Activated naive CD4-positive, alpha-beta T cell treated with anti-CD3 and anti-CD28 coated beads, Interleukin-2, amount 50 U/mL, for 16 hours (primary cell): ENCODE measurements at places on chromosomes 5 and 9.

DNA sequence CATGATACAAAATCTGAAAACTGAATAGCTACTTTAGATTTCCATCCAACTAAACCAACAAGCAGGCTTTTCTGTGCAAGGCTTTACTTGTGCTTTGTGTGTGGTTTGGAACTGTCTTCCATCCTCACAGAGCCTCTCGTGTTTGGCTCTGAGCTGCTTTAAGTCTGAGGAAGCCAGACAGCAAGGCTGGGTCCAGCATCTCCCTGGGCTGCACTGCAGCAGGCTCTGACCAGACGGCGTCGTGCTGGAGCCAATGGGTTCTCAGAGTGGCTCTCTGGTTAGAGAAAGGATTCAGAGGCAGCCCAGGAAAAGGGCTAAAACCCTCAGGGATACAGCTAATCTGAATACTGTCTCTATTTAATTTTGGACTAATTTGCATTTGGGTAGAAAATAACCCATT lies 207.9 kb upstream of the EFNA5 start:
- DNase-seq: no peak

GRCh38 chr5:151255621-151256286 lies 2.8 kb downstream of the GM2A start:
- no peak for DNase-seq

DNA sequence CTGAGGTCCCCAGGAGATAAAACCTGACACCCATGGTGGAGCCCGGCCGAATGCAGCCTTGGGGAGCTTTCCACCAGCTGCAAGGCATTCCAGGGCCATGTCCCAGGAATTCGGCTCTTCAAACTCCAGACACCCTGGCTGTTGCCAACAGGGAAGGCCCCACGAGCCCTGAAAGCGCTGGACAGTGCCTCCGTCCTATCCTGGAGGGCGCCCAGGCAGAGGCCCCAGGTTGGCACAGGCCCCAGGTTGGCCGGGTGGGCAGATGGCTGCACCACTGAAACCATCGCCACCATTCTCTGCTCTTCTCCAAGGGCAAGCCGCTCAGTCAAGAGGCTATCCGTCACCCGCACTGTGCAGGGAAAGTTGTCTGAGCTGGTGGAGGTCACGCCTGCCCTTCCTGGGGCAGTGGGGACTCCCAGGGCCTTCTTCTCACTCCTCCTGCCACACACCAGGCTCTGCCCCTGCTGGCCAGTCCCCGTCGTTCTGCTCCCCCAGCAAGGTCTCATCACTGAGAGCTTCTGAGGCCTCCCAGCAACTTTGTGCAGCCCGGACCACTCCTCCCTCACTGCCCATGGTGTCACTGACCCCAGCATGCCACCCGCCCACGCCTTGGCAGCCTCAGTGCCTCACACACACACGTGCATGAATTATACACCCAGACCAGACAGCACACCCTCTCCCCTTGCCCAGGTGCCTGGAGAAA lies 21.2 kb downstream of the SLC6A3 start:
- DNase-seq: no peak

GRCh38 chr5:6728011-6728794 lies 15.0 kb downstream of the TENT4A start:
- no peak for DNase-seq

GRCh38 chr5:114166081-114166480 lies 195.8 kb upstream of the KCNN2 start:
- no peak for DNase-seq

DNA sequence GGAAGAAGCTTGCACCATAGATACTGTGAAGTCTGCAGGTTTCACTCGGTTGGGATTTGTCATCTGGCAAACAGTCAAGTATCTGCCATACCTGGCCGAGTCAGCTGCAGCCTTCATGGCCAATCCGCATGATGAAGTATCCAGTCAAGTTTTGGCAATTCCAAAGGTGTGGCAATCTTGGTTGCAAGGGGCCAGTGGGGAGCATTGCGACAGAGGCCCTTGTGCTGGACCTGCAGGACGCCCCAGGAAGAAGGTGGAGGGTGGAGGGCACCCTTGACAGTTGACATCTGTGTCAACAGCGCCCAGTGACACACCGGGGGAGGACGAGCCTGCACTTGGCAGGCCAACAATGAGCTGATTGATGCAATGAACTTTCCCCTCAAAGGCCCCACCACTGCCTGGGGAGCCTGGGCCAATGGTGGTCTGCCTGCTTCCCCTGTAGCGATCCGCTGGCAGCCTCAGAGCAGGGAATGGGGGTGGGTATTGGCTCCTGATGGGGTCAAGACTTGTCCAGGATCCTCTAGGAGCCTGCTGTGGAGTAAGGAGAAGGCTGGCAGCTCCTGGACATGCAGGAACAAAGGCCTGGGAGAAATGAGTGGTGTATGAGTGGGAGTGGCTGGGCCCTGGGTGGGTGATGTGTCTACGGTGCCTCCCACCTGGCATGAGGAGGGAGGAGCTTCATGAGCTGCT lies 122.8 kb upstream of the PITX1 start:
- no peak for DNase-seq

GRCh38 chr9:116471093-116471906 lies 215.8 kb upstream of the TRIM32 start:
- DNase-seq: no peak

DNA sequence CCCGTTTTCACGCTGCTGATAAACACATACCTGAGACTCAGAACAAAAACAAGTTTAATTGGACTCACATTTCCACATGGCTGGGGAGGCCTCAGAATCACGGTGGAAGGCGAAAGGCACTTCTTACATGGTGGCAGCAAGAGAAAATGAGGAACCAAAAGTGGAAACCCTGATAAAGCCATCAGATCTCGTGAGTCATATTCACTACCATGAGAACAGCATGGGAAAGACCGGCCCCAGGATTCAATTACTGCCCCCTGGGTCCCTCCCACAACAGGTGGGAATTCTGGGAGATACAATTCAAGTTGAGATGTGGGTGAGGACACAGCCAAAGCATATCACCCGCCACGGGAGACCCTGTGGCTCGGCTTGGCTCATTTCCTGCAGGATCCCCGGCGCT lies 20.2 kb downstream of the EXD3 start:
- DNase-seq: no peak

GRCh38 chr5:98416541-98416940 lies 356.9 kb upstream of the RGMB start:
- no peak for DNase-seq

GRCh38 chr9:37329576-37329975 lies 92.9 kb upstream of the GRHPR start:
- no peak for DNase-seq

- DNase-seq: no peak
Measured at GRCh38 chr5:7991125-7991821, 122.3 kb downstream of the MTRR start.

DNA sequence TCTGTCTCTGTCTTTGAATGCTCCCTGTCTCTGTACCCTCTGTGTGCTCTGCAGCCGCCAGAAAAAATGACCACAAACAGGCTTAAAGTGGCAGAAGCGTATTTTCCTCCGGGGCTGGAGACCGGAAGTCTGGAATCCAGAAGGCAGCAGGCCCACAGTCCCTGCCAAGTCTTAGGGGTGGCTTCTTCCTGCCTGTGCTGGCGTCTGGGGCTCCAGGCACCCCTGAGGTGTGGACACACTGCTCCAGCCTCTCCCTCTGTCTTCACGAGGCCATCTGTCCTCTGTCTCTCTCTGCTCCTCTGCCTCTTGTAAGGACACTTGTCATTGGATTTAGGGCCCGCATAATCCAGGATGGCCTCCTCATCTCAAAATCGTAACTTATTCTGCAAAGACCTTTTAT lies 298.4 kb upstream of the IRX4 start:
- no peak for DNase-seq

- DNase-seq: no peak
Measured at GRCh38 chr5:136053336-136054141, 24.8 kb downstream of the TGFBI start.

- no peak for DNase-seq
Measured at GRCh38 chr9:128979111-128979510, 31.6 kb downstream of the NUP188 start.

DNA sequence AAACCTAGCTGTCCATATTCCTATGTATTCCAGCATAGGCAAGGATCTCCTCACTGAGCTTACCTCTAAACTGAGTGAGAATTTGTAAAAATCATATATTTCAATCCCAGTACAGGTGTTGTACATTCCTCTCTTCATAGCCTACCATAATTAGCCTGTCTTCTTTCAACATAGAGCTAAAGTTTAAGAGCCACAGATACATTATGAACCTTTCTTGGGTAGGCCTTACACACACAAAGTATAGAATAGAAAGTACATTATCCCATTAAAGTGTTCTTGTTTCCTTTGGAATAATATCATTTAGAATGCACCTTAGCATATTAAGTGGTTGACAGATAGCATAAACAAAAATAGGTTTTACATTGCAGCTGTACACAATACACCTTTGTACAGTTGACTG lies 282.1 kb upstream of the TMEM161B start:
- DNase-seq: no peak

GRCh38 chr5:103218164-103218563 lies 40.4 kb upstream of the MACIR start:
- no peak for DNase-seq

GRCh38 chr9:127990554-127990953 lies 9.8 kb upstream of the EEIG1 start:
- no peak for DNase-seq

DNA sequence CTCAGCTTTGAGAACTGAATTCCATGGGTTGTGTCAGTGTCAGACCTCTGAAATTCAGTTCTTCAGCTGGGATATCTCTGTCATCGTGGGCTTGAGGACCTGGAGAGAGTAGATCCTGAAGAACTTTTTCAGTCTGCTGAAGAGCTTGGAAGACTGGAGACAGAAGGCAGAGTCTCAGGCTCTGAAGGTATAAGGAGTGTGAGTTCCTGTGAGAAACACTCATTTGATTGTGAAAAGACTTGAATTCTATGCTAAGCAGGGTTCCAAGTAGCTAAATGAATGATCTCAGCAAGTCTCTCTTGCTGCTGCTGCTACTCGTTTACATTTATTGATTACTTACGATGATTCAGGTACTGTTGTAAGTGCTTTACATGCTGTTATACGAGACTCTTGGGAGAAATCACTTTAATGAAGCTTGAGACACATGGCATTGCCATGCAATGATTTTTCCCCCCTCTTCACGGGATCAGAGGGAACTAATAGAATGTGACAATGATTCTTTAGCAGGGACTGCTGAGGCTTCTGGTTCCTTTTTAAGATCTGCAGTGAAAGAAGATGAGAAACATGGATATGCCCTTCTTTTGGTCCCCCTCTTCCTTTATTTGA lies 63.8 kb downstream of the PTTG1 start:
- DNase-seq: no peak

DNA sequence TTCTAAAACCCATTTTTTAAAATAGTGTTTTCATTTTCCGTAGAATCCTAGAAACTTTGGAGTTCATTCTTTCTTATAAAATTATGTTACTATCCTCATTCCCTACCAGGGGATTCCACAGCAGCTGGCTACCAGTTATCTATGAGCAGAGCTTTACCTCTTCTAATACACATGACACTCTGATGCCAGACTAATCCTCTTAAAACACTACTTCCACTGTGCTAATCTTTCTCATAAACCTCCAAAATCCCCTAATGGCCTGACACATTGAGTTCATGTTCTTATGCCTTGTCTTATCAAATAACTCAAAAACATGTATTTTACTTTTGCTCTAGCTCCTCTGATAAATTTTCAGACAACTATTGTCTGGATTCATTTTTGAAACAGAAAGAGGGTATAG lies 633.6 kb upstream of the FTMT start:
- DNase-seq: no peak

GRCh38 chr9:127280880-127281660 lies 16.5 kb downstream of the GARNL3 start:
- DNase-seq: no peak

- DNase-seq: no peak
Measured at GRCh38 chr5:56467176-56467717, 234.1 kb upstream of the ANKRD55 start.

- no peak for DNase-seq
Measured at GRCh38 chr5:65292196-65292595, 189.5 kb downstream of the ADAMTS6 start.

- no peak for DNase-seq
Measured at GRCh38 chr5:96036301-96036700, 74.7 kb upstream of the ELL2 start.

GRCh38 chr5:151954255-151954654 lies 29.6 kb upstream of the GLRA1 start:
- no peak for DNase-seq

DNA sequence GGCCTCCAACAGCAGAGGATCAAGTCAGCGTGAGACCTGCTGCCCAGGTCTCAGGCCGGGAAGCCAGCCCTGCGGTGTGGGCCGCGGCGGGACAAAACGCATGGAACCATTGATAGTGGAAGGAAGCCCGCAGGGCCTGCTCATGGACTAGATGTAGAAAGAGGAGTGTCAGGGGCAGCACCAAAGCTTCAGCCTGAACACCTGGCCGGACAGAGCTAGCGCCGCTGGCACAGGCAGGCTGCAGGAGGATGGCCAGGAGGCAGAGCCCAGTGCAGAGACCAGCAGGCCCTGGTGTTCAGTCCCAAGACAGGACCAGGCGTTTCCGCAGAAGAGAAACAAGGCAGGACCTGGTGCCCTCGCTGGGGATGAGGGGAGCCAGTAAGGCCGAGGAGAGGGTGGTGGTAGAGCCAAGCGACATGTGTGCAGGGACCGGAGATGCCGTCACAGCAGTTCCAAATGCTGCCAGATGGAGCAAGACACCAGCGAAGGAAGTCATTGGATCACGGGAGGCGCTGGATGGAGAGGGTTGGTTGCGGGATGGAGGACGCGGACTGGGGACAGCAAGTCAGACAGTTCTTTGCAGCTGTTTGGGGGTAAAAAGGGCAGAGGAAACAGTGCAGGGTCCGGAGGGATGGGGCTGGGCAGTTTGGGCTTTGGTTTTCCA lies 42.1 kb upstream of the OLFM1 start:
- DNase-seq: no peak

- no peak for DNase-seq
Measured at GRCh38 chr5:16844952-16845351, 91.1 kb downstream of the MYO10 start.

GRCh38 chr5:142521706-142522105 lies 164.2 kb downstream of the FGF1 start:
- no peak for DNase-seq

- DNase-seq: no peak
Measured at GRCh38 chr5:67795781-67796477, 419.6 kb upstream of the PIK3R1 start.

DNA sequence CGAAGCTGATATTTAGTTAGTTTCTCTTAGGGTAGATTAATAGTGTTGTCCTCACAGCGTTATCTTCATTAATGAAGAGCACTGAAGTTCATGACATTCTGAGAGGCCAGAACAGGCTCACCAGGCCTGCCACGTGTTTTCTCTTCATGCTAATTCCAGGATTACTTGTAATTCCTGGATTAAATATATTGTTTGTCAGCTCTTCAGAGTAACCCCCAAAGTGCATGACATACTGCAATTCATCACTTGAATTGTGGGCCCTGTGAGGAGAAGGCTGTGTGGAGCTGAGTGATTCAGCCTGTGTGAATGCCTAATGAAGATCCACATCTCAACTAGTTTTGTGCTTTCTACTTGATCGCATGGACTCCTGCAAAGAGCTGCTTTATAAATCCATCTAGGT lies 401.0 kb upstream of the ADAMTSL1 start:
- no peak for DNase-seq

DNA sequence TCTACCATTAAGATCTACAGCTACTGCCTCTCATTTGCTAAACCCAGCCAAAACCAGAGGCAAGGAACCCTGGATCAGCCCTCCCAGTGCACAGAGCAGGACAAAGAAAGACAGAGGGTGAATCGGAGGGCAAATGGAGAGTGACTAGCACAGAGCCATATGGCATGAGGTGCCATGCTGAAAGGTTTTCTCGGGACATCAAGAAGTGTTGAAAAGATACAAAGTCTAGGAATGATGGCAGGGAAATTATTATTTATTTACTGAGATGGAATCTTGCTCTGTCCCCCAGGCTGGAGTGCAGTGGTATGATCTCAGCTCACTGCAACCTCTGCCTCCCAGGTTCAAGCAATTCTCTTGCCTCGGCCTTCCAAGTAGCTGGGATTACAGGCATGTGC lies 19.3 kb downstream of the SLC1A1 start:
- no peak for DNase-seq
